ENCODE measurements at places on chromosomes 6 and 20. TPM values are rescaled to one million over a fixed set of nuclear protein-coding genes. Genes with fewer than 3 reads are reported as not detected.
A peak's percentile ranks its signal among the peaks of the same experiment; 100 is the strongest.

DNA sequence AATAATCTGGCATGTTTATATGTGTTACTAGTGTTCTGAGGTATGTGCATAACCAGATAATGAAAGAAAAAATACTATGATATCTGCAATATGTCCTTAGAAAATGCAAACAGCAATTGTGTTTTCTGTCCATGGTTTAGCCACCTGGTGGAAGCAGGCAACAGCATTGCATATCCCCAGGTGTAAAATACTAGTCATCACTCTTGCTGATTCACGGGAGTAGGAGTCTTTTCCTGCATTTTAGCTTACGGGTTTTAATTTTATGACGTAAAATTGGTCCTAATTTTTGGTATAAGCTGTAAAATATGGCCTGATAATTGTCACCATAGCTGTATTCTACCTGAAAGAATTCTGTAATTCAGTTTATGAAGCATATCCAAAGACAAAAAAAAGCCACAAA lies 2.5 kb downstream of the RNF182 start:
- no peak for DNase-seq

- DNase-seq, result no peak
Observed at GRCh38 chr6:134937426-134937825, 12.5 kb downstream of the ALDH8A1 start.

Gene MED23
- total RNA-seq, result 39.9 TPM

Gene PSORS1C2
- not detected for total RNA-seq

DNA sequence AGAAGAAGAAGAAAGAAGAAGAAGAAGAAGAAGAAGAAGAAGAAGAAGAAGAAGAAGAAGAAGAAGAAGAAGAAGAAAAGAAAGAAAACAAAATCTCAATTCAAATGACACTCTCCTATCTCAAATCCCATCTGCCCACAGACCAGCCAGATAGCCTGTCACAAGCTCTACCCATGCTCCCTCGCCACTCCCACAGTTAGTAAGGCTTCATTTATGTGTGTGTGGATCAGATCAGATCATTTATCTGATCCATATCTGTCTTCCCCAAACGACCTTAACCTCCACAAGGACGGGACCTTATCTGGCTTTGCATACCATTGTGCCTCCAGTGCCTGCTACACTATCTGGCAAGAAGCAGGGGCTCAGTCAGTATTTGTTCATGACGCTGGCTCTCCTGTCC lies 81.9 kb upstream of the RREB1 start:
- DNase-seq, result no peak

DNA sequence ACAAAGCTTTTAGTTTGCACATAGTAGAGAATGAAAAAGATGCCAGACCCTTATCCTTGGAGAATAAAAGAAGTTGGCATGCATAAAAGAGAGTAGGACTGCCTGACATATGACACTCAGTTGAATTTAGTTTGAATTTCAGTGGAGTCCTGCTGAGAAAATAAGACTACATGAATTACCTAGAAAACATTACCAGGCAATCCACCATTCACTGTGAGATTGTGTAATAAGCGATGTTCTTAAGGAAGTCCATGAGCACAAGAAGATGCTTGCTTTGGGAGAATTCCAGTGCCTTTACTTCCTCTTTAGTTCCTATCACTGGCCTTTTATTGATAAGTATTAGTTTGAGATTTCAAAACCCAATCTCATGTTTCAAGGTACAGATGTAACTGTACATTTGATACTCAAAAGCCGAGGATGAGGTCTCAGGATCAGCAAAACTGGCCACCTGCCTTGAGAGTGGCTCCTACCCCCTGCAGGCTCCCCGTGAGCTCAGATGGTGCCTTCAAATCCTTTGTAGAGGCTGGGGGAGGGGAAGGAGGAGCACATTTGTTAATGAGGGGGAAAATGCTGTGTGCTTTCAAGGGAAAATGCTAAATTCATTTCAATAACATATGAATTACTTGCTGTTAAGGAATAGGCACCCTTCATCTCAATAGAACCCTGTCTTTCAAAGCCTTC lies 11.2 kb upstream of the UNC93A start:
- DNase-seq, result no peak

DNA sequence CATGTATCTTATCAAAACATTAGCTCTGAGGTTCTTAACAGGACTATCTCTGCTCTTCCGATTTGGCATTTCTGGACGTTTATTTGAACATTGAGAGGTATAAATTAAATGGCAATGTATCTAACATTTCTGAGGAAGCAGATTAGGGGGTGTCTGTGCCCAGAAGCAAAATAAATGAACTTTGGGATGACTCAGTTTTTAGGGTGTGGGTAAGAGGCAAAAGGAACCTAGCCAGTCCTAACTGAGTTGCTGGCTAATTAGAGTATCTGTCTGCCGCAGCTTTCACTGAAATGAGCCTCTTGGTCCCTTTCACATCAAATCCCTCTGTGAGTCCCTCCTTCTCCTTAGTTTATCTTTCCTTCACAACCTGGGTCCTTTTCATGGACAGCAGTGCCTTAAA lies 1.1 kb downstream of the RNF144B start:
- peak; percentile 34 for DNase-seq

Gene BPIFB1
- total RNA-seq, result not detected
